ENCODE measurements at places on chromosomes 3 and 15. TPM values are rescaled to one million over a fixed set of nuclear protein-coding genes. Genes with fewer than 3 reads are reported as not detected.

The TMEM266 gene
- not detected for total RNA-seq

GRCh38 chr3:74469151-74469550 lies 145.3 kb downstream of the CNTN3 start:
- no peak for DNase-seq

- DNase-seq = no peak
Observed at GRCh38 chr3:33908250-33908851, 109.9 kb downstream of the PDCD6IP start.

DNA sequence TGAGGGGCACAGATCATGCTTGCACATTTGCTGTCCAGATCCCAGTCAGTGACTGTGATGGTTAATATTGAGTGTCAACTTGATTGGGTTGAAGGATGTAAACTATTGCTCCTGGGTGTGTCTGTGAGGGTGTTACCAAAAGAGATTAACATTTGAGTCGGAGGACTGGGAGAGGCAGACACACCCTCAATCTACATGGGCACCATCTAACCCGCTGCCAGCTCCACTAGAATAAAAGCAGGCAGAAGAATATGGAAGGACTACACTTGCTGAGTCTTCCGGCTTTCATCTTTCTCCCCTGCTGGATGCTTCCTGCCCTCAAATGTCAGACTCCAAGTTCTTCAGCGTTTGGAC lies 5.1 kb downstream of the GP9 start:
- no peak for DNase-seq

- DNase-seq = peak; percentile 81
Observed at GRCh38 chr3:108125550-108126071, 34.8 kb upstream of the CD47 start.

DNA sequence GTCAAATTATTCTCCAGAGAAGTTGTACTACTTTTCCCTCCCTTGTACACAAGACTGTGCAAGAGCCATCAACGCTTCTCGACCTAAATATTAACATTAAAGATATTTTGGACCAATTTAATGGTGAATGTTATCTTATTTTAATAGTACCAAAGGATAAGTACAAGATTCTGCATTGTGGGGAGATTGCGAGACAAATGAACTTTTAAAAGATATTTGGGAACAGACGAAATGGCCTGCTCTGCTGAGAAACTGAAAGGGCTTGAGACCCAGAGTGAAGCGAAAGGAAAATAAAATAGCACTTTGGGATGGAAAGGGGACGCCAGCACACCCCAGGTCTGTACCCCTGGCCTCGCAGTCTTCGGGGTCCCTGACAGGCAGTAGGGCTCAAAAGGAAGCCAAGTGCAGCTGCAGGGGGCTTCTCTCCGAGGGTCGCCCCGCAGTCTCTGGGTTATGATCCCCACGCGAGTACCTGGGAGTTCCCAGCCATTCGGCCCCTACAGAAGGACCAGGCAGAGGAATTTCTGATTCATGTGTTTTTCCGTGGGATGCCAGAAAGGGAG lies 97.6 kb upstream of the VGLL3 start:
- no peak for DNase-seq

The PLA1A gene
- total RNA-seq = 0.92 TPM

The TYRO3 gene
- 6.3 TPM for total RNA-seq

The GOLGA6L7 gene
- not detected for total RNA-seq

DNA sequence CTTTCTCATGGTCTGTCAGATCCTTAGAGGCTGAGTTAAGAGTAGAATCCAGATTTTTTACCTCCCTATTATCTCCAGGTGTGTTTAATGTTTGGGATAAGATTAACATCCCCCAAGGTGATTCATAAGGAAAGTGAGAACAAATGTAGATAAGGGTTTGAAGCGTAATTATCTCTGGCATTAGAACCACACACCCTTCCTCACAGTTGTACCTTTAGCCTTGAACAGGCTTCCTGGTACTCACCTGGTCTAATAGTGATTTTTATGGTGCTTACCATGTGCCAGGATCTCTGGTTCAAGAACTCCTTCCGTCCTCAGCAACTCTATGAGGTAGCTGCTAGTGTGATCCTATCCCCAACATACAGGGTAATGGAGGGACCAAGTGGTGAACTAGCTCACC lies 27.7 kb downstream of the SEMA6D start:
- DNase-seq = no peak

- DNase-seq = no peak
Observed at GRCh38 chr3:138089091-138089490, 26.3 kb downstream of the DZIP1L start.

The TMEM45A gene
- 4.0 TPM for total RNA-seq

- no peak for DNase-seq
Observed at GRCh38 chr3:168116279-168116678, 20.6 kb upstream of the GOLIM4 start.

- no peak for DNase-seq
Observed at GRCh38 chr3:22585911-22586310, 617.2 kb upstream of the UBE2E2 start.

The PHLDB2 gene
- total RNA-seq = 87.3 TPM

The AMOTL2 gene
- 85.1 TPM for total RNA-seq

DNA sequence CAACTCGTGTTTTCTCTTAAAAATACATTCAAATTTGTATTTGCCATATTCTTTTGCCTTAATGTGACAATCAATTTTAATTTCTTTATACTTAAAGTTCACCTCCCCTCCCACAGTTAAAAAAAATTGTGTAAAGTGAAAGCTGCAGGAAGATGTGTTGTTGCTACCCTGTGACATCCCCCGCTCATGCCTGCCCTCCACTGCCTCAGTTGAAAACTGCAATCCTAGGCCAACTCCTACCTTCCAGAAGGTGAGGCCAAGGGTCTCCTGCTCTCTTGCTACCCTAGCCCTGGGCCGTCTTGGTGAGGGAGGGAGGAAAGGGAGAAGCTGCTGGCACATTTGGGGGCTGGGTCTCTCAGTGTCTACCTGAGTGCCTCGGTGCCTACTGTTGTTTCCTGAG lies 57.0 kb upstream of the CMTM7 start:
- no peak for DNase-seq

DNA sequence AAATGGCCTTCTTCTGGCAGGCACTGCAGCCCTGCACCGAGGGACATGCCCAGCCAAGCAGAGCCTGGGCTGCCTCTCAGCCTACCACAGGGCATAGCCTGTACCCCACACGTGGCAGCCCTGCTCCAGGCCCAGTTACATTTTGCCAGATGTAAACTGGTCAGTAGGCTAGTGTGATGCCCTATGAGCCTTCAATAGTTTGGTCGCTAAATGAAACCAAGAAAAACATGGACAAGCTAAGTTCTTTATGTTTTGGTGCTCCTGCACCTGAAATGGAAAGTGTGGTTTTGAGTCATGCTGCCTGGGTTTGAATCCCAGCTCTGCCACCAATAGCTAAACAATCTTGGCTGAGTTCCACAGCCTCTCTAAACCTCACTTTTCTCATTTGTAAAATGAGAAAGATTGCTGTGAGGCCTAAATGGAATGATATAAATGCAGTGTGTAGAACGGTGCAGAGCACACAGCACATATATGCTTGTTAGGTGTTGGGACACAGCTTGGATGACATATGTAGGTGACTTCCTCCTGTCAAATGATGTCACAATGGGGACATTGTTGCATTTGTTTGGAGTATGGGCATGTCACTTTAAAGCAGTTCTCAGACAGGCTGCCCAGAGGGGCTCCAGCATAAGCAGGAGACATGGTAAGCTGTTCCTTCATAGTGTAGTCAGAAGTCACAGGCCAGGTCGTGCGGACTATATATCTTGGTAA lies 57.4 kb downstream of the ZBTB38 start:
- no peak for DNase-seq

GRCh38 chr3:155232605-155233004 lies 60.9 kb downstream of the STRIT1 start:
- no peak for DNase-seq

DNA sequence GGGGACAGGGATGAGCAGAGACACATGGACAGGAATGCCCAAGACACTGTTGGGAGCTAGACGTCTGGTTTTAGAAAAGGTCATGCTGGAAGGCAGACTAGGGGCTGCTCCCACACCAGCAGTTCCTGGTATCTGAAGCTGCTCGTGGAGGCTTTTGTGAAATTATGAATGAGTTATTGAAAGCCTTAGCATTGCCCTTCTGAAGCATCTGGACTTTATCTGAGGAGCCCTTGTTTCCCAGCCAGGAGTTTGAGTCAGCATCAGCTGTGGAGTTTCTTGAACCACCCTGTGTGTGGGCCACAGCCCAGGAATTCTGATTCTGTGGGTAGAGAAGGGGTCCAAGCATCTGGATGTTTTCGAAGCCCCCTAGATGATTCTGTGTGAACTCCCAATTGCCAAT lies 258.7 kb downstream of the SLCO3A1 start:
- DNase-seq = no peak

DNA sequence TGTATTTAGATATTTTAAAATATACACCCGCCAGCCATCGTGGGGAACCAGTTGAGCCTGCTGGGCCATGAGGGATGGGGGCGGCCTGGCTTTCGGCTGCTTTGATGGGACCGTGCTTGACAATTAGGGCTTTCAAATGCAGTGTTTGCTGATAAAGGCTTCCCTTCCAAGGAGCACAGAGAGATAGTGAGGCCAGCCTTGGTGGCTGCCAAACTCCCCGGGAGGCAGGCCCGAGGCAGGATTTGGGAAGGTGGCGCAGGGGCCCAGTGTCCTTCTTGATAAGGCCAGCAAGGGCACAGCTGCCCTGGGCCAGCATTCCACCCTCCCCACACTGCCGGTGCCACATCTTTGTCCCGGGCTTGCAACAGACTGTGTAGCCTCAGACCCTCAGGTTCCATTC lies 75.6 kb downstream of the LINGO1 start:
- DNase-seq = no peak

All from pulmonary artery endothelial cell (primary cell).